Ureter (tissue), 1 donor: ENCODE measurements at places on chromosomes 6 and 20. TPM values are rescaled to one million over a fixed set of nuclear protein-coding genes. Genes with fewer than 3 reads are reported as not detected.

PGC gene
- not detected for total RNA-seq

PLG gene
- 0.44 TPM for total RNA-seq

CDH26 gene
- total RNA-seq, result 31.0 TPM

CDH22 gene
- total RNA-seq, result 0.23 TPM

MAP3K5 gene
- 54.6 TPM for total RNA-seq

- no peak for DNase-seq
Observed at GRCh38 chr20:44342248-44342647, 5.4 kb downstream of the R3HDML start.

GRCh38 chr6:32890831-32891230 lies 36.8 kb downstream of the PSMB9 start:
- DNase-seq, result no peak

GRCh38 chr6:17919496-17919895 lies 67.9 kb downstream of the KIF13A start:
- no peak for DNase-seq

DNA sequence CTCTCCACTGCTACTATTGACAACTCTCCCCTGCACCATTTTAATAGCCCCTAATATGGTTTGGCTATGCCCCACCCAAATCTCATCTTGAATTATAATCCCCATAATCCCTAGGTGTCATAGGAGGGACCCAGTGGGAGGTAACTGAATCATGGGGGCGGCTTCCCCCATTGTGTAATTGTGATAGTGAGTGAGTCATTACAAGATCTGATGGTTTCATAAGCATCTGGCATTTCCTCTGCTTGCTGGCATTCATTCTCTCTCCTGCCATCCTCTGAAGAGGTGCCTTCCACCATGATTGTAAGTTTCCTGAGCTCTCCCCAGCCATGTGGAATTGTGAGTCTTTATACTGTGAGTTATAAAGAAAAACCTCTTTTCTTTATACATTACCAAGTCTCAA lies 74.1 kb upstream of the TCF21 start:
- DNase-seq, result no peak

- no peak for DNase-seq
Observed at GRCh38 chr6:36740818-36741179, 43.2 kb downstream of the RAB44 start.

DNA sequence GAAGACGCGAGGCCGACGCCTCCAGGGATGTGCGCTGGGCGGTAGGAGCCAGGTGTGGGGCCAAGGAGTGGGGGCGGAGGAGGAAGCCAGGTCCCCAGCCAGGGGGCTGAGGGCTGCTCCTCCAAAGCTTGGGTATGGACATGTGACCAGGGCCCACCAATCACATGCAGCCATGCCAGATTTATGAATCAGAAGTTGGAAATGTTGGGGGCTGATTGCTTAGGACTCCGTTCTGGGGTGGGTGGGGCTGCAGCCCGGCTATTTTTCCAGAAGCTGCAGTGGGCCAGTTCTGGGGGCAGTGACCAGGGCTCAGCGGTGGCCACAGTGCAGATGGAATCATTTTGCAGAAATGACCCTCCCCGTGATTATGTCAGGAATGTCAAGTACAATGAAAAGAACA lies 96.0 kb downstream of the CEBPB start:
- DNase-seq, result no peak

DNA sequence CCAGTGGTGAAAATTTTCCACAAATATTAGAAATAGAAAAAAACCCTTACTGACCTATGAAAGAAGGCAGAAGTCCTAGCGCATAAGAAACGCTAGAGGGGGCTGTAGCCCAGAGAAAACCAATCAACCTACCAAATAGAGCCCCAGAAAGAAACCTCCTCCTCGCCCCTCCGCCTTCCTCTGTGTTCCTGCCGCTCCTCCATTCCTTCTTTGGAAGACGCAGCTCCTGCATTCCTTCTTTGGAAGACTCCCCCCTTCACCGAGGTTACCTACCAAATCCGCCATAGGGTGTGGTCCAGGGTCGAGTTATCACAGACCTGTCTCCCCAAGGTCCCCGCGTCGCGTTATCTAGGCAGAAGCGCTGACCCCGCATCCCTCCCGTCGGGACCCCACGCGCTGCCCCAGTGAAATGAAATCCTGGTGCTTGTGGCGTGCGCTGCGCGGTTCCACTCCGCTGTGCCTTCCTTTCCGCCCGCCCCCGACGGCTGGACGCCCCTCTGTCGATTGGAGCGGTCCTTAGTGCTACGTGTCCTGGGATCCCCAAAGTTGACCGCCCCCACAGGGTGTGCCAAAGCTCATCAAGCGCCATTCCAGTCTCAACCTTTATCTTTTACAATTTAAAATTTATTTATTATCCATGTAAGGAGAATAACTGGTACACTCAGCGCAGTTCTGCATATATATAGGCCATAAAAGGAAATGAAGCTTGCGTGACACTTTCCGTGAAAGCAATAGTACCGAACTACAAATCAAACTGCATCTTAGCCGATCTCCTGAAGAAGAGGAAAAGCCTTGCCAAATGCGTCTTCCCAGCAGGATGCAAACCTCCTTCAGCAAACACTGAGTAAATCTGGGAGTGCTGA lies 13.0 kb downstream of the RPP21 start:
- DNase-seq, result no peak

DNA sequence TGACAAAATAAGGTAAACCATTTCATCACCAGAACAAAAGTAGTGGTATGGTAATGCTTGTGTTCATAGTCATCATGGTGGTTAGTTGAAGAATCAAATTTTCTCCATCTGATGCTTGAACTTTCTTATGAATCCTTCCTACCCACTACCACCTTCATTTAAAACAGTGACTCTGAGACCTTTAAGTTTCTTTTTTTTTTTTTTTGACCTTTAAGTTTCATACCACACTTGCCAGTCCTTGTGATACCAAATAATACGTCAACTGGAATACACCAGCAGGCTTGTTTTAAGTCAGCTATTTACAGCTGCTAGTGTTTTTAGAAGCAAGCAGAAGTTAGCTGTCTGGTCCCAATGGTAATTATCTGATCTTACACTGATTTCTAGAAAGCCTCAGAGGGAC lies 413.4 kb upstream of the SOX4 start:
- DNase-seq, result no peak

DNA sequence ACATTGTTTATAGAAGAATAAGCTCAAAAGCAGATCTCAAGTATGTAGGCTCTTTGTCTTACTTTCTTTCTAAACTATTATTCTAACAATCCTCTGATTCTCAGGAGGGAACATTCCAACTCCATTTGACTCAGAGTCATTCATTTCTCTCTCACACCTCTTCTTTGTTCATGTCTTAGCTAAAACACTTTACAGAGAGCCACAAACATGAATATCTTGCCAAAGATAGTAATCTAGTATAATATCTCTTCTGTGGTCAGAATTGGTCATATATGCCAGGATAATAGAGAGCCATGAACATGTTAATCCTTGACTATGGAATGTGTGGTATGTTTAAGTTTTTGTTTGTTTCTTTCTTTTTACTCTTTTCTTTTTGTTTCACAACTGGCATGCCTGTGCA lies 456.0 kb upstream of the PTCHD4 start:
- DNase-seq, result no peak

DNA sequence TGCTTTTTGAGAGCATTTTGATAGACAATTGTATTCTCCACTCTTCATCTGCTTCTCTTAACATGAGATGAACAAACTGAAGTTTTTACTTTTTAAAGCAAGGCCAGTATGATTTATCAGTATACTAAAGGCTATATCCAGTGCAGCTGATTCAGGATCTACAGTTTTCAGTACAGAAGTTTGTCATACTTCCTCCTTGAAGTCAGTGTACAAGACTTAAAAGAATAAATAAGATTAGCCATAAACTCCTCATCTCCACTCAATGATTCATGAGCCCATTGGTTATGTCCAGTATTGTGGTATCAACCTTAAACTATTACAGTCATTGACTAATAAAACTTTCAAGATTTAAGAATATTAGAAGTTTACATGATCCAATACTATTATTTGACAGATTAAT lies 374.8 kb upstream of the EPHA7 start:
- DNase-seq, result no peak

DNA sequence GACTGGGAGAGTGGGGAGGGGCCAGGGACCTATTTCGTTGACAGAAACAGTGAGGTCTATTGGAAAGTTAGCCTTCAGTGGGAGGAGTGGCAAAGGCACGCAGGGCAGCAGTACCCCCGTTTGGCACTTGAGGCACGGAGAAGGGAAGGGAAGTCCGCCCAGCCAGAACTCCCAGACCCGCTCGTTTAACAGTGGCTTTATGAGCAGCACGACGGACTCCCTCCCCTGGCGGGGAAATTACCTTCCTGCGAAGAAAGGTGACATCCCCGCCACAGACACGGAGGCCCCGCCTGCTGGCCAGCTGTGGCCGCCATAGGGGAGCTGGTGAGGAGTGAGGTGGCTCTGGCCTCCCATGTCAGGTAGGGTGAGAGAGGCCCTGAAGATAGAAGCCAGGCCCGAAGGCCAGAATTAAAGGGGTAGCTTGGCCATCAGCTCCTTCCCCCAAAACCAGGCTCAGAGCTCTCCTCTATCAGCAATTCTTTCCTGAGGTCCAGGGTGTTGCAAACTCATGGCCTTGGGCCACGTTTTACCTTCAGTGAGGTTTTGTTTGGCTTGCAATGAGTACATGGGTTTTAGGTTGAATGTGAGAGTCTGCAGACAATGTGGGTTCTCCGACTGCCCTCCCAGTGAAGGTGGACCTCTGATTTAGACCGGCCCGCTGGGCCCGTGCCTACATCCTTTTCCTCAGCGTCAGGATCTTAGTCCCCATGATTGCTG lies 123.7 kb downstream of the MRPL14 start:
- DNase-seq, result no peak
